ENCODE measurements at places on chromosomes 7 and 10.

DNA sequence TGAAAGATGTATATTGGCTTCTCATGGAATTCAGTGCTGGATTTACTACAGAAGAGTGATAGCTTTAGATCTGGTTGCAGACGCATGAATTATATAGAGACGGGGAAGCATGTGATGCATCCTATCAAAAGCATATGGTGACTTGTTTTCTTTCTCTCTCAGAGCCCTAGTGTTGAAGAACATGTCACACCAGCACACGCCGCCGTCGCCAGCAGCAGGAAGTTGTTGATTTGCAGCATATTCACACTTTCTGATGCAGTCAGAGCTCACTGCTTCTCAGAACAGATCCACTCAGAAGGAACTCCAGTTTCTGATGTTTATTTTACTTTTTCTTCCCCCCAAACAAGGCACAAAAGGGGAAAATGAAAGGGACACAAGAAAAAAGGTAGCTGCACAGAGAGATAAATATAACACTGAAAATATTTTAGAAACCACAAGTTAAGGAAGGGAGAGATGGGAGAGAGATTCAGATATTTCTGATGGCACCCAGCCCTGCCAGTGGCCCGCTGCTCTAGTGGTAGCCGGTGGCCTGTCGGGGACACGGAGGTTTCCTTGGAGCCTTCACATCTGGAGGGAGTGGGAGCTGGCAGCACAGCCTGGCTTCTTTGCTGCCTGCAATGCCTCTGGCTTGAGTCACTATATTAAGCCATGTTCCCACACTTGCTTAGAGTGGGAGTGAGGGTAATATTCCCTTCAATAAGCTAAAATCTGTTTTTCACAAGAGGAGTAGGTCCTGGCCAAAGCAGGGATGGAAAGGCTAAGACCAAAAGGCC is 123.2 kb downstream of the NRP1 start:
- DNase-seq = no peak

DNA sequence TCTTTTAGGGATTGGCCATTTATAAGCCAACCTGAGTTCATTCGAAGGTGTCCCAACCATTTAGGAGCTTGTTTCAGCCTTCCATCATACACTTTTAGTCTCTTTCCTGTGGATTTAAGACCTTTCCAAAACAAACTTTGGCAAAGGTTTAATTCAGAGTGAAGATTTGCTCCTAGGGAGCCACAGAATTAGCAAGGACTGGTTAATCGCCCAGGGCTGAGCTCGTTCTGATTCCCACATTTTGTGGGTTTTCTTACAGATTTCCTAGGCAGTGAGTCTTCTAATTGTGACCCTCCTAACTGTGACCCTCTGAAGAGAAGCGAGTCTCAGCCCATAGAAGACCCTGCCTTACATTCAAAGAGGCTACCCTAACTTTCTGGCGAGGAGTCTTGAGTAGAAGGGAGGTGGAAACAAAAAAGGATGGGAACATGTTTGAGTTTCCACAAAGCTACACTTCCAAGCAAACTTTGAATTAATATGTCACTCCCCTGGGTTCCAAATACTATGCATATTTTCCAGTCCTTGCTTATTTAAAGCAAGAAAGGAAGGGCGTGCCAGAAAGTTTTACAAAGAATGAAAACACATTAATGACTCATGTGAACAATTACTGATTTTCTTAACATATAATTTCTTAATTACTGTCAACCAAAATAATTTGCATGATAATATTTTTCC is 118.3 kb downstream of the ARID5B start:
- no peak for DNase-seq

DNA sequence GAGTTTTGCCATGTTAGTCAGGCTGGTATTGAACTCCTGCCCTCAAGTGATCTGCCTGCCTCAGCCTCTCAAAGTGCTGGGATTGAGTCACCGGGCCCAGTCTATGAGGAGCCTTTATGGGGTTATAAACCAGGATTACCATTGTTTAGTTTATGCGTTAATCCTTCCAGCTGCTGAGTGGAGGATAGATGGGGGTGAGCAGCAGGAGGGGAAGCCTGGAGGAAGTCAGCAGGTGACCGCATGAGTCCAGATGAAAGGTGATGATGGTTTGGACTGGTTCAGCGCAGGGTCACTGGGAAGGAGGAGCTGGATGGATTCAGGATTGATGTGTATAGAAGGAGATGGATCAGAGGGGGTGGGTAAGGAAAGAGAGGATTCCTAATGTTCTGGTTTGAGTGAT is 197.1 kb downstream of the ADAM12 start:
- no peak for DNase-seq

- no peak for DNase-seq
These were observed 174.8 kb upstream of the ANK3 start for GRCh38 chr10:60564475-60564874.

DNA sequence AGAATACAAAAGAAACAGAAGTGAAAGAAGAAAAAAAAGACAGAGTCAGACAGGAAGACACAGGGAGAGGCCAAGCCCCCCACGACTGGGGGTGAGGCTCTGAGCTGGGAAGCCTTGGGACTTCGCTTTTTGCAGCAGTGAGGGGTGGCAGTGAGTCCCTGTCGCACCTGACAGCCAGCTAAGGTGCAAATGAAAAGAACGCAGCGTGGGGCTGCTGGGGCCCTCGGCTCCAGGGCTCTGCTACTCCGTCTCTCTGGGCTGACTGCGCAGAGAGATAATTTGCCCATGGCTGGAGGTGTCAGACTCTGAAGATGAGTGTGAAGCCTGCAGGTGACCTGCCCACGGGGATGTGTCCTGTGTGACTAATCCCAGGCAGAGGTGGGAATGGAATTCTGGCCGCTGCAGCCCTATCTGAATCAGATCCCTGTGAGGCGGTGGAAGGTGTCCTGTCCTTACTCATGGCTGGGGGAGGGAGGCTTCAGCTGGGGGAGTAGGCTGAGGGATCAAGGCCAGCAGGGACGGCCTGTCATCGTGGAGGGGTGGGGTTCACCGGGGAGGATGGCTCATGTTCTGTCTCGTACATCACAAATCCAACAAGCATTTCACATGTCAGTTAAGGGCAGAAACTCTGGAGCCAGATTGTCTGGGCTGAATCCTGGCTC is 96.4 kb downstream of the SLIT1 start:
- DNase-seq = no peak

DNA sequence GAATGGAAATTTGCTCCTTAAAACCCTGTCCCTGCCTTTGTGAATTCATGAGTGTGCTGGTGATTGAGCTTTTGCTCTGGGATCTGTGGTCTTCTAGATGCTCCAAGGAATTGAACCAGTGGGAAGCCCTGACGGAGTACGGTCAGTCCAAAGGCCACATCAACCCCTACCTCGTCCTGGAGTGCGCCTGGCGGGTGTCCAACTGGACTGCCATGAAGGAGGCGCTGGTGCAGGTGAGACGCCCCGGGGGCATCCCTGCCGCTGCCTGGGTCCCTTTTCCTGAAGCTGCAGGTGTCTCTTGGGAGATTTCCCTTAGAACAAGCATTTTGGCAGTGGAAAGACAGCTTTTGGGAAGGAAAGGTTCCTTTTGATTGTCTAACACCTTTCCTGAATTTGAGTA is 100.3 kb downstream of the TRRAP start:
- no peak for DNase-seq

GRCh38 chr7:12655161-12655560 is 32.3 kb upstream of the ARL4A start:
- no peak for DNase-seq

GRCh38 chr7:23969443-23969842 is 259.4 kb downstream of the STK31 start:
- DNase-seq = no peak

GRCh38 chr7:31478721-31479120 is 35.2 kb upstream of the ITPRID1 start:
- DNase-seq = no peak

- no peak for DNase-seq
These were observed 22.0 kb downstream of the ADRA2A start for GRCh38 chr10:111098679-111099437.

DNA sequence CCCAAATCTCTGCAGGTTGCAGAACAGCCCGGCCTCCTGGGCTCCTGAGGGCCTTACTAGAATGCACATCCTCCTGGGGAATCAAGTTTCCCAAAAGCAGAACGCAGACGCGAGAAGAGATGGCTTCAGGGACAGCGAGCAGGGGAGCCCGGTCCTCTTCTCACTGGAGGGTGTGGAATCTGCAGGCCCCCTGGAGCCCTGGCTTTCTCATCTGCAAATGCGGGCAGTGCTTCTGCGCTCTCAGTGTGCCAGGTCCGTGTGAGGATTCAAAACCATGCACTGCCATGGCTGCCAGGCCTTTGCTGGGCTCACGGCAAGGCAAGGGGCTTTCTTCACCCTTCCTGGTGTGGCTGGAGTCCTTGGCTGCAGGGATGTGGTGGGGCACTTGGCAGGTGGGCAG is 330.9 kb upstream of the MKI67 start:
- no peak for DNase-seq

GRCh38 chr7:27551803-27552400 is 110.8 kb downstream of the HIBADH start:
- DNase-seq = no peak

DNA sequence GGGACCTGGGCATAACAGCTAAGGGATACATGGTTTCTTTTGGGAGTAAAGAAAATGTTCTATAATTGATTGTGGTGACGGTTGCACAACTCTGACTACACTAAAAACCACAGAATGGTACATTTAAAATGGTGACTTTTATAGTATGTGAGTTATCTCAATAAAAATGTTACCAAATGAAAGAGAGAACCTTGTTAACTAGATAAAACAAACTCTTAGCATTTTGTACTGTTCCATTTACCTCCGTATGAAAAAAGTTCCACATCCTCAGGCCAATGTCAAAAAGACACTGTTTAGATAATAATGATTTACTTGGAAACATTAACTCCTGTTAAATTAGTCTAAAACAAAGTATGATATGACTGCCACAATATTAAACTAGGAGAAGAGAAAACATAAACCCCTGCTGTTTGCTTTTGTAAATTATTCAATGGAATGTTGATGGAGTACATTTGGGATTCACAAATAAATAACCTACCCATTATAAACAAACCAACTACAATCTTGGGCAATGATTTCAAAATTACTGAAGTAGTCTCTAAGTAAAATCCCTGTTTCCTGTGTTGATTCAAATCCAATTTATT is 60.7 kb downstream of the SMURF1 start:
- no peak for DNase-seq

- no peak for DNase-seq
These were observed 32.0 kb downstream of the SNX8 start for GRCh38 chr7:2282185-2282751.

DNA sequence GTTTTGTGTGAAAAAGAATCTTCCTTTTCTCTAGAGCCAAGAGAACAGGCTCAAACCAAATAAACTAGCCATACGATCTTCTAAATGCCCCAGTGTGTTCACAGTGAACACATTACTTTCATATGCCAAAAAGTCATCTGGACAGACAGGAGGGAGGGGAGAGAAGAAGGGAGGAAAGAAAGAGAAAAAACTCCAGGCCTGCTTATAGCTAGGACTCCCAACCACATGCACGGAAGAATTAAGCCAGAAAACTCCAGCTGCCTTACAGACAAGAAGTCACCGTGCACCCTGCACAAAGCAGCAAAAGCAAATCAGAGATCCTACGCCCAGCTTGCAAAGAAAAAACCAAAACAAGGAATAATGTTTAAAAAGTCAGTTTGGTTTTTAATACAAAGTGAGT is 34.3 kb downstream of the SNX8 start:
- peak; percentile 50 for DNase-seq

- no peak for DNase-seq
These were observed 80.2 kb downstream of the SORBS1 start for GRCh38 chr10:95480901-95481491.

DNA sequence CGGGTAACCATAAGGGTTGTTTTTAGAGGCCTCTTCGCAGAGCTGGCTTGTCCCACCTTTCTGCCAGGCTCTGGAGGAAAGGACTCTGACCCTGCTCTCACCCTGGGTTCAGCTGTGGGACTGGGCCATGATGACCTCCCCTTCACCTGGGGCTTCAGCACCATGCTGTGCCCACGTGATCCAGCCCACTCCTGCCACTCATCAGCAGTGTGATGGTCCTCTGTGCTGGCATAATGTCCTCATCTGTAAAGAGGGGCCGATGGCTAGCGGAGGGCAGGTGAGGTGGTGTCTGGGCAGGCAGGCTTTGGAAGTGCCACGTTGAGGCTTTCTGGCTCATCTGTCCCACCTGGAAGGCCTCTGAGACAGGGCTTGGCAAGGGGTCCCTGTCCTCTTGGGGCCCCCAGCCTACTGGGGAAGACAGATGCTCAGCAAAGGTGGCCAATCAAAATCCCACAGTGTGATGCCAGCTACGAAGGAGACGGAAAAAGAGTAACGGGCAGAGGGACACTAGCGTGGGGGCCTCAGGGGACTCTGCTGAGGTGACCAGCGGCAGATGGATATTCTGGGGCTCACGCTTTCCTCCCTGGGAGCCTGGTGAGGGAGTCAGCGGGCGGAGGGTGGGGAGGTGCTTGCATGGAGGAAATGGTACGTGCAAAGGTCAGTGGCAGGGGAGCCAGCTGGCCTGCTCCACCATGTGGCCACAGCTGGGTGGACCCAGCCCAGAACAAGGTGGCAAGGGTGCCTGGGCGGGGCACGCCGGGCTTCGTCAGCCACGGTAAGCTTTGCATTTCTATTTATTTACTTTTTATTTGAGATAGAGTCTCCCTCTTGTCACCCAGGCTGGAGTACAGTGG is 5.4 kb downstream of the LRWD1 start:
- DNase-seq = no peak

- DNase-seq = no peak
These were observed 544.3 kb upstream of the DPP6 start for GRCh38 chr7:153507885-153508284.

DNA sequence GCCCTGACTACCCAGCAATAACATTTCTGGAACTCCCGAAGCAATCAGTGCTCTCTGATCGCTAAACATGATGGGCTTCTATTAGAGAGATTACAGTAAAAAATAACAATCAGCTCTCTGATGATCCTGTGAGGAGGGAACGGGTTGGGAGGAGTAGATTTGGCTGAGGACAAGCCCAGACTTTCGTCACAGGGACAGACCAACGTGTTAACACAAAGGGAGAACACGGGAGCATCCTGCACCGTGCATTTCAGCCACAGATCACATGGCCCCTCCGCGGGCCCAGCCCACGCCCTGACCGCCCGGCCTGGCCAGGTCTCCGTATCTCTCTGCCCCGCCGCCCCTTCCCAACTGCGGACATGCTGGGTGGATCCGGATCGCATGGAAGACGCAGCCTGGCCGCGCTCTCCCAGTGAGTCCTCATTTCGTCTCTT is 95.0 kb upstream of the AGBL3 start:
- DNase-seq = peak; percentile 88

- DNase-seq = peak; percentile 97
These were observed 180.3 kb downstream of the NPSR1 start for GRCh38 chr7:34838329-34838728.

DNA sequence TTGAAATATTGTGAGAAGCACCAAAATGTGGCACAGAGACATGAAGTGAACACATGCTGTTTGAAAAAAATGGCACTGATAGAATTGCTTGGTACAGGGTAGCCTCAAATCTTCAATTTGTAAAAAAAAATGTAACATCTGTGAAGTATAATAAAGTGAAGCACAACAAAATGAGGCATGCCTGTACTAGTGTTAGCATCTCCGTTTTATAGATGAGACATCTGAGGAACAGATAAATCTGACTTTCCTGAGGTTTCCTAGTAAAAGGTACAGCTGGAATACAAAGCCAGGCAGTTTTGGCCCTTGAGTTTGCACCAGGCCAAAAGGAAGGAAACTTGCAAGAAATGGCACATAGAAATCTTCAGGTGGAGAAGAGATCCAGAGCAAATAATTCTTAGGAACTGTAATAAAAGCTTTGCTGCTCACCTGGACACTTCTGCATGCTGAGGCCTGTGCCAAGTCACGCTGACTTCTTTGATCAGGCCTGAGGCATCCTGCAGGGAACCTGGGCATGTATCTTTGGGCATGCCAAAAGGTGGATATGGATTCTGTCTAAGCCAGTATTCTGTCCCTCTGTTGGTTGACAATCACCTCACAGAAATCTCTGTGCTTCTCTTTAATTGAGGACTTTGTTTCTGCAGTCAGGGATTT is 251.5 kb upstream of the PLPP4 start:
- no peak for DNase-seq
